GOT3 (cell line): ENCODE measurements at places on chromosomes 7 and 10.

DNA sequence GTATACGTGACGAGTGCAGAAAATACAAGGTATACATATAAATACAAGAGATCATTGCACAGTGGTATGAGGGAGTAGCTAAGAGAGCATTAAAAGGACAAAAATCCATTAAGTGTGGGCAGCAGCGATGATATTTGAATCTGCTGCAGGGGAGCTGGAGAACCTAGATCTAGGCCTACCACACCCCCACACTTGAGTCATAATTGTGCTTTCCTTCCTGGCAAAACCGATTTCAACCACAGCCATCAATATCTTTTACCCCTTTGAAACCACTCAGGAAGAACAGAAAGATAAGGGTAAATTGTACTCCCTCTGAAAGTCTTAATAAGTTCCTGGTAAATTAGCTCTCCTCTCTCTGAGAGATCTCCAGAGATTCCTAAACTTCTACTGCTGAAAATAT is 345.0 kb downstream of the SORCS1 start:
- DNase-seq, result no peak

GRCh38 chr10:132534391-132535064 is 3.1 kb upstream of the INPP5A start:
- no peak for DNase-seq

- DNase-seq, result no peak
Observed at GRCh38 chr10:104036069-104036384, 49.7 kb downstream of the COL17A1 start.

DNA sequence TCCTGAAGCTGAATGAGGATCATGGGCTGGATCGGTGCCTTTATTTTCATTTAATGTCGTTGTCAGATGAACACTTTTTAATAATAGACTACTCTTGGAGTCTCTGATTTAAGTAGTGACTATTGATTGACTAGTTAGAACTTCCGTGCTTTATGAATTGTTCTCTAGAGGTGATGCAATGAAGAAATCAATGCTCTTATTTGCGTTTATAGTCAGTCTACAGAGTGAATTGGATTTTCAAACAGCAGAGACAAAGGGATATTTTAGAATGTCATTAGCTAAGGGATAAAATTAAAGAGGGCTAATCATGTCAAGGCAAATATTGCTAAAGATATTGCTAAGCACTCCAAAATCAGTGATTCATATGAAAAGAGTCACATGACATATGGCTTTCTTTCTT is 652.0 kb upstream of the NRP1 start:
- no peak for DNase-seq

DNA sequence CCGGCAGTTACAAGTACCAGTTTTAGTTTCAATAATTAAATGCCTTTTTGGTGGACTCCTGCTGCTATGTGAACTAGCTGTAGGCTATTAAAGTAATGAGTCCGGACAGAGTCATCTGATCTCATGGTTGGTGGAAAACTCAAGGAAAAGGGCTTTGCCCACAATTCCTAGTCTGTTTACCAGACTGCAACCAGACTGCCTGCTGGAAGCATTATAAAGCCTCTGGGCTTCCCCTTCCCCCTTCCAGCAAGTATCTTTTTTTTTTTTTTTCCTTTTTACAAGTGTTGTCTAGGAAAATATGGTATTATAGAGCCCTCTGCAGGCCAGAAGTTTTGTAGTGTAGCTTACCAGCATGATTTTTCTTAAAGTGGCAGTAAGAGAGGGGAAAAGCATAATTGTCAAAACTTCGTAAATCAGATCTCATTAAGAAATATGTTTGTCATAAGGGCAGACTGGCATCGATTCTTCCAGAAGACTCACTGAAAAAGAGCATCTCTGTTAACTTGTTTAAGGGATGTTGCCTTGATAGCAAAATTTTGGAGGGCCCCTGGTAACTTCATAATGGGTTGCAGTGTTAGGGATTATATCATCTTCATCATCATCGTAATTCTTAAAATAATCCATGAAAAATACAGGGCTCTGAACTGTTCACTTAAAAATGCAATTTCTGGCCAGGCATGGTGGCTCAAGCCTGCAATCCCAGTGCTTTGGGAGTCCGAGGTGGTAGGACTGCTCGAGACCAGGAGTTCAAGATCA is 181.3 kb downstream of the TAX1BP1 start:
- DNase-seq, result peak; percentile 31

DNA sequence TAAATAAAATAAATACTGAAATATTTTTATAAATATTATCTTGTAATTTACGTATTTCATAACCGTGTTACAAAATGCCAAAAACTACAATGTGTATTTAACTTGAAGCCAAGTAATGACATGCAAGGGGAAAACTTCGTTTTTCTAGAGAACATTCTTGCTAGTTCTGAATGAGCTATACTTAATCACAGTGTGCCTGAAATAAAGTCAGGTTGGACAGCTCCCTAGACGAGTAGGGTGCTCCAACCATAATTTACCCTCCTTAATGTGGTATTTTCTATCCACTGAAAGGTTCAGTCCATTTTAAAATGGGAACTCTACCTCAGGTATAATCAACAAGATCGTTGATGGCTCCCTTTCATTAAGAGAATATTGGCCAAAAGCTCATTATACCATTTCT is 194.5 kb upstream of the AHR start:
- DNase-seq, result no peak
